Activated naive CD8-positive, alpha-beta T cell treated with anti-CD3 and anti-CD28 coated beads, Interleukin-2, amount 50 U/mL, for 24 hours (primary cell): ENCODE measurements at places on chromosomes 1 and 21.

GRCh38 chr1:178330848-178331497 lies 165.8 kb downstream of the CLEC20A start:
- DNase-seq, result no peak

- DNase-seq, result peak; percentile 85
These were observed 32.2 kb upstream of the EPB41 start for GRCh38 chr1:28882009-28882628.

DNA sequence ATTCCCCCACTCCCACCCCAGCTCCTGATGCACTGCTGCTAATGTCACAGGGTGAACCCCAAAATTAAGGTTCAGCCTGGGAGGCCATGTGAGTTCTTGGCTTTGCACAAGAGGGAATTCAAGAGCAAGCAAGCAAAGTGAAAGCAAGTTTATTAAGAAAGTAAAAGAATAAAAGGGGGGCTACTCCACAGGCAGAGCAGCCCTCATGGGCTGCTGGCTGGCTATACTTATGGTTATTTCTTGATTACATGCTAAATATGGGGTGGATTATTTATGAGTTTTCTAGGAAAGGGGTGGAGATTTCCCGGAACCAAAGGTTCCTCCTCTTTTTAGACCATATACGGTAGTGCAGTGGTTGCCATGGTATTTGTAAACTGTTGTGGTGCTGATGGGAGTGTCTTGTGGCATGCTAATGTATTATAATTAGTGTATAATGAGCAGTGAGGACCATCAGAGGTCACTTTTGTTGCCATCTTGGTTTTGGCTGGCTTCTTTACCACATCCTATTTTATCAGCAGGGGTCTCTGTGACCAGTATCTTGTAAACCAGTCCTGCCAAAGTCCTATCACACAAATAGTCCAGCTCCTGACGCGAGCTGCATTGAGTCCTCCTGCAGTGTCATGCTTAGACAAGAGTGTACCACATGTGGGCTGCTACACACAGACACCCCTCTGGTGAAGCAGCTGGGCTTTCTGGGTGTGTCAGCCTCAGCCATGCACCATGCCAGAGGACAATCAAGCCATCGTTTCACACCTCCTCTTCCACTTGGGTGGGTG lies 46.4 kb upstream of the CSF1 start:
- DNase-seq, result no peak

GRCh38 chr1:66968574-66968973 lies 43.8 kb downstream of the MIER1 start:
- no peak for DNase-seq

DNA sequence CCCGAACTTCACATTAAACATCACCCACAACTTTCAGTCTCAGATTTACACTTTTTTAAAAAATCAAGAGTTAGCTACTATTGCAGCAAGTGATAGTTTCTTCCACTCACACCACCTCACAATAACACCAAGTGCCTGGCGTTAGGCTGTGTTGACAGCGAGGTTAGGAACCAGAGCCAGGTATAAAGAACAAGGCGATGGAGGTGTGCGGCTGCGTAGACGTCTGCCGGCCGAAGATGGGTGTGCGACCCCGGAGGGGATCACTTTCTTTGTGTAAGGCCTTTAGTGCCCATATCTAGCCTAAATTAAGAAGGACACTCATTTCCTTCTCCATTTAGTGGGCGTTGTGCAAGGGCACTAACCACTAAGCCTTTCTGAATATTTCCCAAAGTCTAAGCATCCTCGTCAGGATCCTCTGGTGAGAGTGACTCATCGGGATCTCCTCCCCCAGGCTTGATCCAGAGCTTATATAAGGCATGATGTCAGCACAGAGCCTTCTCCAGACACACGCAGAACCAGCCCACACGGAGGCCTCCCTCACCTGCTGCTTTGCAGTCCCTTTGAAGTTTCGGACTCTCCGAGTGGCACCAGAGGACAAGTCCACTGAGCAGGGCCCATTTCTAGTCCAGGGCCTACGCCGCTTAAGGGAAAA lies 11.8 kb downstream of the NHLH2 start:
- no peak for DNase-seq
